ENCODE measurements at places on chromosomes 7 and 10. TPM values are rescaled to one million over a fixed set of nuclear protein-coding genes. Genes with fewer than 3 reads are reported as not detected.
A peak's percentile ranks its signal among the peaks of the same experiment; 100 is the strongest.

DNA sequence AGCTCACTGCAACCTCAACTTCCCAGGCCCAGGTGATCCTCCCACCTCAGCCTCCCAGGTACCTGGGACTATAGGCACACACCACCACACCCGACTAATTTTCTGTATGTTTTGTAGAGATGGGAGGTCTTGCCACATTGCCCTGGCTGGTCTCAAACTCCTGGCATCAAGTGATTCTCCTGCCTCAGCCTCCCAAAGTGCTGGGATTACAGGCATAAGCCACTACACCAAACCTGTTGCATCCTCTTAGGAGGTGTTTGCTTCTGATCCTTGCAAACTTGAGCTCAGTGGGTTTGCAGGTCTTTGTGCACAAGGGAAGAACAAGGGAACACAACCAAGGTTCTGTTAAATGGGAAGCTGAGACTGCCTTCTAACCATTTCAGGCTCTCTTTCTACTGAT is 184.6 kb downstream of the ARHGAP12 start:
- H3K4me1 ChIP-seq, result peaks cover 18% of the 10 kb centered on the region
- no peaks in the 10 kb centered on the region for H3K36me3 ChIP-seq
- H3K27ac ChIP-seq, result no peak overlapping the region
- H3K27me3 ChIP-seq, result no peaks in the 10 kb centered on the region
- no peak overlapping the region for H3K4me3 ChIP-seq

DNA sequence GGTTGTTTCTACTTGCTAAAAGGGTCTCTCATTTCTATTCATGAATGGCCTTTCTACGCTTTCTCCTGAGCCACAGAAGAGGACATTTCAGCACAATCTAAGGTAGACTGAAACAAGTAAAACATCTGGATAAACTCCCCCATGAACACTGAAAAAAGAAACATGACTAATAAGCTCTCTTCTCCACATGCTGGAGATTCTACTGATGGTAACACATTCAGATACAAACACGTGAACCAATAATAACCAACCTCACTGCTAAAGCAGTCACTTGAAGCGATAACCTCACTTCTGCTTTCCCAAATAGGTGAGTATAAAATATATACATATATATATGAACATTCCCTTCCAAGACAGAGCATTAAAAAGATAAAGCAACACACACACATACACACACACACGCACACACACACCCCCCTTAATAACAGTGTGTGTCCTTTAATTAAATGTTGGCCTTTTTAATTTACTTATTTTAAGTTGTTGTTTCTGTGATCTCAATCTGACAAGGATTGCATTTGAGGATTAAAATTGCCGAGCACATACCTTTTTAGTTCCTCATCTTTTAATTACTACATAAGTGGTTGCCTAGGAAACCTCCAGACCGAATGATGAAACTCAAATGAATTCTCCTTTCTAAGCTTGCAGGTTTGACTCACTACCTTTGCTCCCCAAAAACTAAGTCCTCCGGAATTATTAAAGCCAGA is 292.4 kb upstream of the KLF14 start:
- no peaks in the 10 kb centered on the region for H3K36me3 ChIP-seq
- no peaks in the 10 kb centered on the region for H3K27me3 ChIP-seq
- H3K4me1 ChIP-seq, result no peaks in the 10 kb centered on the region
- DNase-seq, result no peak
- H3K4me3 ChIP-seq, result no peak overlapping the region

- H3K4me1 ChIP-seq, result peaks cover 25% of the 10 kb centered on the region
- peak overlapping the region; percentile 78 for H3K4me3 ChIP-seq
- H3K27ac ChIP-seq, result no peak overlapping the region
- H3K27me3 ChIP-seq, result no peaks in the 10 kb centered on the region
- no peaks in the 10 kb centered on the region for H3K36me3 ChIP-seq
- DNase-seq, result no peak
Observed at GRCh38 chr7:150404172-150404804, 25.2 kb downstream of the ZNF775 start.

DNA sequence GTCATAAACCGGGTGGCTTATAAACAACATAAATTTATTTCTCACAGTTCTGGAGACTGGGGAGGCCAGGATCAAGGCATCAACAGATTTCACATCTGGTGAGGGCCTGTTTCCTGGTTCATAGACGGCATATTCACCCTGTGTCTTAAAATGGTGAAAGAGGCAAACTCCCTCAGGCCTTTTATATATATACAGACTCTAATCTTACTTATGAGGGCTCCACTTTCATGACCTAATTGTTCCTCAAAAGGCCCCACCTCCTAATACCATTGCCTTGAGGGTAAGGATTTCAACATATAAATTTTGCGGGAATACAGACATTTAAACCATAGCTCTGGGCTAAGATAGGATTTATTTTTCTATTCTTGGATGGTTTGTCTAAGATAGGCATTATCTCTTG is 187.2 kb downstream of the PPP1R3A start:
- no peaks in the 10 kb centered on the region for H3K36me3 ChIP-seq
- no peaks in the 10 kb centered on the region for H3K27me3 ChIP-seq
- H3K27ac ChIP-seq, result no peak overlapping the region

GRCh38 chr10:34766811-34767494 is 48.1 kb downstream of the PARD3 start:
- H3K27ac ChIP-seq, result no peak overlapping the region
- H3K4me3 ChIP-seq, result no peak overlapping the region

- no peak for DNase-seq
- peaks cover 8% of the 10 kb centered on the region for H3K4me1 ChIP-seq
- no peak overlapping the region for H3K27ac ChIP-seq
- no peaks in the 10 kb centered on the region for H3K27me3 ChIP-seq
- H3K4me3 ChIP-seq, result no peak overlapping the region
Observed at GRCh38 chr10:30738416-30738815, 108.9 kb upstream of the LYZL2 start.

KIFBP gene
- 65.9 TPM for total RNA-seq

Measured in PC-3 (cell line).